ENCODE measurements at places on chromosomes 12 and 14.

DNA sequence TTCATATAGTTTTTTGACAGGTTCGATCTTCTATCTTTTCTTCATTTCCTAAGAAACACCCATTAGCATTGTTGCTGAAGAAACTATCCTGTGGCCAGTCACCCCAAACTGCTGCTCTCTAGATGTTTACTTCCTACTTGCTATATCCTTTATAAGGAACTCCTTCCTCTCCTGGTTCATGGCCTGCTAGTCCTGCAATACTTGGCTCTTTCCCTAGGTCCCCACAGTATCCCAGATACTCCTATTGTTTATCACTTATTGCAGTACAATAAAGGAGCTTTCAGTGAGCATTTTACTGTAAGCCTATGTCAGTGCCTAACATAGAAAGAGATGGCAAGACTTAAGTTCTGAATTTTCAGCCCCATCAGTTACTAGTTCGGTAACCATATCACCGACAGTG is 2.8 kb downstream of the ALDH6A1 start:
- no peak for DNase-seq

- no peak for DNase-seq
These were observed 33.9 kb upstream of the KCNMB4 start for GRCh38 chr12:70332236-70332635.

GRCh38 chr14:69772082-69773017 is 5.4 kb downstream of the SRSF5 start:
- no peak for DNase-seq

GRCh38 chr14:72559202-72559601 is 334.7 kb downstream of the DPF3 start:
- peak; percentile 92 for DNase-seq
